CD4-positive, alpha-beta memory T cell (primary cell): ENCODE measurements at places on chromosomes 5 and 9.

- peak; percentile 32 for DNase-seq
These were observed 83.5 kb downstream of the PDE4D start for GRCh38 chr5:59810041-59810440.

DNA sequence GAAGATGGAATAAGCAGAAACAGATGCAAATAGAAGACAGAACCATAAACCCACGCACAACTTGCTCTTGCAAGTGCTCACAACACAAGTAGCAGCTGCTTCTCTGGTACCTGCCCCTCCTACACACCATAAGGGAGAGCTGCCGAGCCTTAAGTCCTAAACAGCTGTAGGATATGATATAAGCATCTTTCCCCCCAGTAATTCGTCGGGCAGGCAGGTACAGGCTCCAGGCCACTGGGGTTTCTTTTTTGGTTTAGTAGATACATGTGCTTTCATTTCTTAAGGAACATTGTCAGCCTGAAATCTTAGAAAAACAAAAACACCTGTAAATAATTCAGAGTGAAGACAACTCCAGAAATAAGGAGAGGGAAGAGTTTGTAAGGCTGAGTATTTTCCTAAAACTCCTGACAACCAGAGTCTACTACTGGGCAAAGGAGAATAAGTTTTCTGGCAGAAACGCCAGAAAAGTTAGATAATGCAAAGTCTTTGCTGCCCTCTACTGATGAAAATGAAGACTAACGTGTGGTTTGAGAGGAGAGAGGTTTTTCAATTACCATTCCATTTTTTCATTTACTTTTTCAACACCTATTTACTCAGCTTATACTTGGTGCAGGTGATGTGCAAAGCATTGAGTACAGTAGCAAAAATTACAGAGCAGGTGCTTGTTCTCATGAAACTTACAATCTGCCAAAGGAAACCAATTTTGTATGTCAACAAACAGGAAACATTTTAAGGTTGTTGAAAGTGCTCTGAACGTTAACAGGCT lies 20.1 kb upstream of the TCERG1 start:
- peak; percentile 30 for DNase-seq

DNA sequence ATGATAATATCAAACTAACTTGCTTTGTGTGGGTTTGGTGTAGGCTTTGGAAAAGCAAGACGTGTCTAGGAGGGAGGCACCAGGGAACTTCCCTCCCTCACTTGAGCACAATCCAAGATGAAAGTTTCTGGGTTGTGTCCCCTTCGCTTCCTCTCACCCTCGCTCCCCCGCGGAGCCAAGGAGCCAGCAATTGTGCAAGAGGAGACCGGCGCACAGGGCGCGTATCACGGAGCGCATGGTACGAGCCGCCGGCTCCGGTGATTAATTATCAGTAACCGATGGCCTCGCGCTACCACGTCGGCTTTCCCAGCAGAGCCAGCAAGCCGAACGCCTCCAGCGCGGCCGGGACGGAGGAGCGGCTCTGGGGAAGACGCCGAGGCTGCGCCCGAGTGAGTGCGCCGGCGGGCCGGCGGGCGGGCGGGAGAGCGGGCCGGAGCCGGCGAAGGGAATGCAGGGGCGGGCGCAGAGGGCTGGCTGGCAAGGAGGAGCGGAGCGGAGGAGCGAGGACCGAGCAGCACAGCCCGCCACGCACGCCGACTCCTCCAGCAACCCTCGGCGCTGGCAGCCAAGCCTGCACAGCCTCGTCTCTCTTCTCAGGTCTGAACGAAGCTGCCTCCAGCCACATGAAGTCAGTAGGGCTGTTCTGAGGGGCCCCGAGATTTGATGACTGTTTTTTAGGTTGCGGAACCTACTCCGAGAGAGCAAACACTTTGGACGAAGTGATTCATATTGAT lies 143.6 kb downstream of the BNC2 start:
- no peak for DNase-seq

DNA sequence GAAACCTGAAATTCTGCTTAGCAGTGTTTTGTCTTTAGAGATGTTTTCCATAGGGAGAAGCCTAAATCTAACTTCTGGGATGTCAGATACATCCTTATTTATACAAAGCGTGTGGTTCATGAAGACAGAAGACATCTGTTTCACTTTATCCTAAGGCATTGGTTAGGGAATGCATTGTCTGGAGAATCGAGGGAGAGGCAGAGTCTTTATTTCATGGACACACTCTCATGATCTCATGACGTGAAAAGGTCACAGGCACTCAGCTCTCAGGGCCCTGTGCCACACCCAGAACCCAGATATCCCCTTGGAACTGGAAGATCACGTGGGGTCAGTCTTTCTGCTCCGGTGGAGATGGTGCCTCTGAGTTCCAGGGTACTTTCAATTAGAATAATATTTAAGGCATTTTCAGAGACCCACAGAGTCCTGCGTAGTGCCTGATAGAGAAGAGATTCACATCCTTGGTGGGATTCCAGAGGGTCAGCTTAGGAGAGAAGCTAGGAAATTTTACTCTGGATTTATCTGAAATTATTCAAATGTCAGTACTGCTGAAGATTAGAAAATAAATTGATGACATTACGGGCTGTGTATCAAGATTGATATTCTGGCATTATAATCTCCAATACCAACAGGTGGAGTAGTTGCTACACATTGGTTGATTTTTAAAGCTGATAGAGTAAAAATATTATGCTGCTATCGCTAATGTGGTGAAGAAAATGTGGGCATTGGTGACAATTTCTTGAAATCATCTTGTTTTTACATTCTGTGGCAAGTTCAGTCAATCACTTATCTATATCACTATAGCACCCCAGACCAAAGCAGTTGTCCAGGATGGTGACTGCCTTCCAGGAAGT lies 378.3 kb downstream of the MTRR start:
- no peak for DNase-seq

DNA sequence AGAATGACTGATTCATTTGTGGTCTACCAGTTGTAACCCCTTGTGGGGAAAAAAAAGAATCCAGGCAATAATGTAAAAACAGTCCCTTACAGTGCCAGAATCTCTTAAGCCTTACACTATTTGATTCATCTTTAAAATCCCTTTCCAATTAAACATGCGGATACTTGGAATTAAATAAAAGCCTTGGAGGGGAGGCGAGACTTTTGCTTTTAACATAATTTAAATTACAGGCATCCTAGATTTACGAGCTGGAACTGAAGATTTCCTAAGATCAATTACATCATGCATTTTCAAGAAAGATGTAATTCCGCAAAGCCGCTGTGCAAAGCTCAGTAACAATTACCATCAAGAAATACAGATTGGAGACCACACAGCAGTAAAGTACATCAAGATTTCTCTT lies 370.2 kb downstream of the MTRR start:
- DNase-seq, result no peak

DNA sequence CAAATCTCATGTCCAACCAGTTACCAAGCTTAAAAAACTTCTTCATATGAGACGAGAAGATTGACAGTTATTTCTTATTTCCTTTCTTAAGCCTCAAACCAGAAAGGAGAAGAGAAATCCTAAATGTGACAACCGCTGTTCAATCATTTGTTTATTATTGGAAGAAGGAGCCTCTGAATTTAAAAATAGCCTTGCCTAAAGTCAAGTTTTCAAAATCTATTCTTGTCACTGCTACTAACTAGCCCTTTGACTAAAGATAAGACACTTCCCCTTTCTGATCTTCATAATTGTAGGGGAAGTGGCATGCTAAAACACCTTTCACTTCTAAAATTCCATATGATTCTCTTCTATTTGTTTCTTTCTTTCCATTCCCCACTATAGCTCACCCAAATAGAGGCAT lies 106.2 kb upstream of the EMB start:
- no peak for DNase-seq

DNA sequence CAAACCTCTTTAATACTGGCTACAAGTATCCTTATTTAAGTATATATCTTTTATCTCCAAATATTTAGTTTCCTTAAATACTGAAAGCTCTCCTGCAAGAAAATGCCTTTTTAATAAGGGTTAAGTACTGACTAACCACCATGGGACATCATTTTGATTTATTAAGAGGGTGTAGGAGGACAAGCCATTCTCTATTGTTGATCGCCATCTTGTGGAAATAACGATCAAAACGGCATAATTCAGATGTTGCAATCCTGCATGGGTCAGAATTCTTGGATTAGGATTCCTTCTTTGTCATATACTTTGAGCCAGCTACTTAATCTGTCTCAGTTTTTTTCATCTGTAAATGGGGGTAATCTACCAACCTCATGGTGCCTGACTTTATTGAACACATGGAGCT lies 28.7 kb upstream of the C5orf46 start:
- no peak for DNase-seq

- no peak for DNase-seq
These were observed 41.9 kb downstream of the CDK7 start for GRCh38 chr5:69276422-69277174.

DNA sequence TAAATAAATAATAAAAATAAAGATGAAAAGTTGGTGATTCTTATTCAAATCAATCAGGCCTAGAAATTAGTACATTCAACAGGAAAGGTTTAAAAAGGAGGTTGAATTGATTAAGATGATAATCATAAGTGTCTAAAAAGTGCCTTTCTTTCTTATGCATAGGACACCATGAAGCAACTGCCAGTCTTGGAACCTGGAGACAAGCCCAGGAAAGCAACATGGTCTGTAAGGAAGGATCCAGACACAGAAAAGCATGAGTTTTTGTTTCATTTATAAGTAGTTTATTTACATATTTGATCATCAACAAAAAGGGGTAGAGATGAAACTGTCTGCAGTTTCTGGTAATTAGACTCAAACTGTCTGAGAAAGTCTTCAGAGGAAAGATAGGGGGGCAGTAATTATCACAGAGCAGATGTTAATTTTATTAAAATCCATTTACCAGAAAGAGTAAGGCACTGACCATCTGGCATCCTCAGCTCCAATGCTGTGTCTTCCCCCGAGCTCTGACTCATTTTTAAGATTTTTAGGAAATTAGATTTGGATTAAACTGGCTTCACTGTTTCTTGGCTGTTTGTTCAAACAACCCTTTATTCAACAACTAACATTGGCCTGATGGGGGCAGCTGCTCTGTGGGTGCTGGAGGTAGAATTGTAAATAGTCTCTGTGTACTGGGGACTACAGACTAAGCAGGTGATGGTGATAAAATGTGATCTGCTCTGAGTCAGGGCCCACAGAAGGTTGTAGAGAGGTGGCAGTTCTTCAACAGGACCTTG lies 2.7 kb downstream of the RABEPK start:
- no peak for DNase-seq

- peak; percentile 42 for DNase-seq
These were observed 46.1 kb upstream of the RIC1 start for GRCh38 chr9:5582835-5583195.

DNA sequence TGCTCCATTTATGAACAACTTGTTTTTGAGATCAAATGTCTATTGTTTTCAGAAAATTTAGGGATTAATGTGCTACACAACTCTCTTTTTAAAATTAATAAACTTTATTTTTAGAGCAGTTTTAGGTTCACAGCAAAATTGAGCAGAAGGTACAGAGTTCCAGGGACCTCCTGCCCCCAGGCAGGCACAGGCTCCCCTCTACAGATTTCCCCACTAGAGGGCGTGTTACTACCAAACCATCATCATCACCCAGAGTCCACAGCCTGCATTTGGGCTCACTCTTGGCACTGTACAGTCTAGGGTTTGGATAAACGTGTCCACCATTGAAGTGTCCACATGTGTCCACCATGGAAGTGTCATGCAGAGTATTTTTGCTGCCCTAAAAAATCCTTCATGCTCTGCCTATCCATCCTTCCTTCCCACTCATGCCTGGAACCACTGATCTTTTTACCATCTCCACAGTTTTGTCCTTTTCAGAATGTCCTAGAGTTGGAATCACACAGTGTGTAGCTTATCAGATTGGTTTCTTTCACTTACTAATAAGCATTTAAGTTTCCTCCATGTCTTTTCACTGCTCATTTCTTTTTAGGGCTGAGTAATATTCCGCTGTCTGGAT lies 61.7 kb downstream of the MRPL36 start:
- DNase-seq, result peak; percentile 52

DNA sequence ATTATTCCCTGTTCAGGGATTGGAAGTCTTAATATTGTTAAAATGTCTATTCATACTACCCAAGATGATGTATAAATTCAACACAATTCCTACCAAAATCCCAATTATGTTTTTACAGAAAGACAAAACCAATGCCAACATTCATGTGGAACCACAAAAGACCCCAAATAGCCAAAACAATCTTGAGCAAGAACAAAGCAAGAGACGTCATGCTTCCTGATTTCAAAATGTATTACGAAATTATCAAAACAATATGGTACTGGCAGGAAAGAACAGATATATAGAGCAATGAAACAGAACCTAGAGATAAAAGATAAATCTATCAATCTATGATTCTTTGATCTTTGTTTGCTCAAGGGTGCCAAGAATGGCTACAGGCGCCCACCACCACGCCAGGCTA lies 237.9 kb downstream of the TAF11L14 start:
- no peak for DNase-seq

DNA sequence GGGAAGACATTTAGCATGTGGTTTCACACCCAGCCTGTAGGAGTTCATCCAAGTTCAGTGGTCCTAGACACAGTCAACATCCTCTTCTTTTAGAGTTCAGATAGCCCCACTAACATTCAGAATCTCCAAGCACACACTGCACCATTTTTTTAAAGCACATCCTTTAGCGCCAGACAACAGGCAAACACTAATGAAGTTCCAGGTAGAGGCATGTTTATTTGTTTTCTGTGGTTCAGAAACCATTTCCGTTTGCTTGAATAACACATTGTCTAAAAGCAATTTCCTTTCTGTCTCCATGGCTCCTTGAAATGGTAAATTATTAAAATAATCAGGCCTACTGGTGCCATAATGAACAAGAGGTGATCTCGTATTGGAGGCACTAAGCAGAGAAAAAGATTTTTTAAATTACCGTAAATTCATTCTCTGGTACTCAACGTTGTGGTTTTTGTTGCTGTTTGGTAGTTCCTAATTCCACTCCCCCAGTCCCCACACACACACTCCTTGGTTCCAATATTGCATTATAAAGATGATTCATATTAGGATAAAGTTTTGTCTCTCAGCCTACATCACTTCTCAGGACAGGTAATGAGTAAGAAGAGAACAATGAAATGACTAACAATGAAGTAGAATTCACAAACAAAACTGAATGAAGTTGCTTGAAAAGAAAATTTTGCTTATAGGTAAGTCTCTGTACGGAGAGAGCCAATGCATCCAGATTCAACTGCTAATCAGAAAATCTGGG lies 153.1 kb downstream of the PCSK1 start:
- DNase-seq, result peak; percentile 0

DNA sequence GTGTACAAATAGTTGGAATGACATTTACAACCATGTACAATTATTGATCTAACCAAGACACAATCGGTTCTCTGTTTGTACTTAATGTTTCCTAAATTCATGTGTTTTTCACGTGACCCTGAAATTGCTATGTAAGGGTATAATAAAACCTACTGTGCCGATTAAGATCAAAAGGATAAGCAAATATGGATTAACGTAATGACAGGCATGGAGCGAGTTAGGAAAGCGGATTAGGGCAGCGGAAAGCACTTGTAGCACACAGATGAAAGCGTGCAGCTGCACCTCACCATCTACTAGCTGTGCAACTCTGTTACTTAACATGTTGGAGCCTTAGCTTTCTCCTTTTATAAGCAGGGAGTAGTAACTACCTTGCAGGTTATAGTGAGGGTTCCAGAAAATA lies 38.3 kb upstream of the ZFYVE16 start:
- DNase-seq, result no peak

- no peak for DNase-seq
These were observed 10.0 kb downstream of the ZSWIM6 start for GRCh38 chr5:61342071-61342501.

- no peak for DNase-seq
These were observed 4.8 kb upstream of the SLC25A51 start for GRCh38 chr9:37908698-37909186.

- DNase-seq, result no peak
These were observed 134.9 kb downstream of the ATG10 start for GRCh38 chr5:82106756-82107155.
